HCT116 (cell line): ENCODE measurements at places on chromosomes 7 and 10. TPM values are rescaled to one million over a fixed set of nuclear protein-coding genes. Genes with fewer than 3 reads are reported as not detected.

DNA sequence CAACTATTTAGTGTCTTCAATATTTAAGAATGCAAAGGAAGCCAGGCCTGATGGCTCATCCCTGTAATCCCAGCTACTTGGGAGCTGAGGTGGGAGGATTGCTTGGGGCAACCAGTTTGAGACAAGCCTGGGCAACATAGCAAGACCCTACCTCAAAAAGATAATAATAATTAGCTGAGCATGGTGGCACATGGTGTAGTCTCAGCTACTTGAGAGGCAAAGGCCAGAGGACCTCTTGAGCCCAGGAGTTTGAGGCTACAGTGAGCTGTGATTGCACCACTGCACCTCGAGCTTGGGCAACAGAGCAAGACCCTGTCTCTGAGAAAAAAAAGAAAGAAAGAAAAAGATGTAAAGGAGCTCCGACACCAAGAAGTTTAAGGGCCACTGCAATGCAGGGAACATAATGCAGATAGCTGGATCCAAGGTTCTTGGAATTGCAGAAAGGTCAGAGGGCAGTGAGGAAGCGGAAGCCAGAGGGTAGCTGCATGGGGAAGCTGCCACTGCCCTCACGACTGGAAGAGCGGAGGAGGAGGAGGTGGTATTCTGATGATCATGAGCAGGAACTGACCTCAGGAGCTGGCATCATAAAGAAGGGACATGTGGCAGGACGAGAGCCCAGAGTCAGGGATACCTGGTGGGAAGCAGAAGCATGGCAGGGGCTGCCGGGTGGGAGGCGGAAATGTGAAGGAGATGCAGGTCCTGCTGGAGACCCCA lies 60.2 kb upstream of the PODXL start:
- DNase-seq = no peak

The HELLS gene
- 134 TPM for total RNA-seq

GRCh38 chr10:70512149-70512639 lies 33.6 kb downstream of the PALD1 start:
- DNase-seq = no peak

- DNase-seq = no peak
These were observed 185.7 kb downstream of the TAX1BP1 start for GRCh38 chr7:27925573-27926201.

The IFIT2 gene
- total RNA-seq = 1.0 TPM

DNA sequence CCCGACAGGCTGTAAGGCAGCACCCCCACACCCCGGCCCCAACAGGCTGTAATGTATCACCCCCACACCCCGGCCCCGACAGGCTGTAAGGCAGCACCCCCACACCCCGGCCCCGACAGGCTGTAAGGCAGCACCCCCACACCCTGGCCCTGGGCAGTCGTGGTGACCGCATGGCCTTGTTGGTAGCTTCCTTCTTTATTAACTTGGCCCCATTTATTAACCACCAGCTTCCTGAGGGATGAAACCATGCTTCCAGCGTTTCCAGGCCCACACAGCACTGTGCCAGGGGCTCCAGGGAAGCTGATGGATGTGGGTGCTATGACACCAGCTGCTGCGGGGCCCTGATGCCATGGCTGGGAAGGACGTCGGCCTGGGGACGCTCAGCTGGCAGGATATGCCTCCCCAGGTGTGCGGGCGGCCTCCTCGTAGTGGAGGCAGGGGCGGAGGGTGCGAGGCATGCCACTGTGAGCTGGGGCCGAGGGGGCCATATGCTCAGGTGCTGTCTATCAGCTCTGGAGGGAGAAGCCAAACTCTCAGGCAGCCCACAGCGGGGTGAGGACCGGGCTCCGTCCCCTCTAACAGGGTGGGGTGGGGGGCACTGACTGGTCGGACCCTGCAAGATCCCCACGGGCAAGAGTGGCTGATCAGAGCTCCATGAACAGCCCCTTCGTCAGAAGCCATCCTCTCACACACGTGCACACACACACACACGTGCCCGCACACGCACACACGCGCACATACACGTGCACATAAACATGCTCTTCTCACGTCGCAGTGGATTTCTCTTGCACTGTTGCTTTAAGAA lies 311.0 kb downstream of the PTPRN2 start:
- no peak for DNase-seq

GRCh38 chr7:36346260-36346831 lies 43.3 kb upstream of the ANLN start:
- no peak for DNase-seq

DNA sequence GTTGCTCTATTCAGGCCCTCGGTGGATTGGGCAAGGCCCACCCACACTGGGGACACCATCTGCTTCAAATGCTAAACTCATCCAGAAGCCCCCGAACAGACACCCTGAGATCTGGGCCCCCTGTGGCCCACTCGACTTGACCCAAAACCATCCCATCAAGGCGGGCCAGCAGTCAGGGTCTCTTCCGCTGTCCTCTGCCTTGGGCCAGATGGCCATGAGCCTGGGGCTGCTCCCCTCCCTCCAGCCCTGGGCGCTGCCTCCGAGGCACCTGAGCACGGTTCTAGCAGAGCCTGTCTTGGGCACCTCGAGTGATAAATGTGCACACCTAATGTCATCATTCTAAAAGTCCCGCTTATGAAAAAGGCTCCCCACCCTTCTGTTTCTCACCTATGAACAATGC lies 449.4 kb downstream of the TCERG1L start:
- DNase-seq = no peak

DNA sequence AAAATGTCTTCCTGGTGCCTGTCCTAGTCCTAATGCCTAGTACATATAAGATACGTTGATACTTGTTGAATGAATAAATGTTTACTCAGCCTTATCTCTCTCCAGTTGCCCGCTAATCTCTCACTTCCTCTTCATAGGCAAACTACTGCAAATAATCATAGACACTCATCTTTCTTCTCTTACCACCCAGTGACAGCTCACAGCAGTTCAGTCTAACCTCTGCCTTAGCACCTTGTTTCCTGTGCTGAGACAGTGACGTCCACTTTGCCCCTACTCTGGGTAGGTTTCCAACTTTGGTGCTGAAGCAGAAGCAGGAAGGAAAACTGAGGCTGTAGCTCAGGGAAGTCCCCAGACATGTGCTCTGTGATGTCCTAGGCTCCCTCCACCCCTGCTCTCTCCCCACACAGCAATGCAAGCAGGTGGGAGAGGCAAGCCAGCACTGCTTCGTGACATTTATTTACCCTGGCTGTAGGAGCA lies 45.5 kb upstream of the RHOBTB1 start:
- no peak for DNase-seq

DNA sequence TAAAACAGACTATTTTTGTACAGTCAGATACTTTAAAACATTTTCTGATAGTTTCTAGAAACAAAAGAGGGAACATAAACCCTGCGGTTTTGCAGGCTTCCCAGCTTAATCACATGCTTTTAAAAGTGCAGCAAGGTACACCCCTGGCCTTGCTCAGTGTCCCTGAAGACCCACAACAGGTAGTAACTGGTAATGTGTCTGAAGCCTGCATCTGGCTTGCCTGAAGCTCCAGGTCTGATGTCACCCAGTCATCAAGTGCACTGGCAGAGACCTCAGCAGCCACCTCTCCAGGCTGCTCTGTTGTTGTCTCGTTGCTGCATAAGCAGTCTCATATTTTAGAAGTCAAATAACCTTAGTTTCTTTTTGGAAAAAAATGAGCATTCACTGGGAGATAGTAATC lies 376.1 kb upstream of the MTPN start:
- no peak for DNase-seq

GRCh38 chr10:80454513-80455460 lies 677 bp downstream of the TSPAN14 start:
- DNase-seq = no peak

GRCh38 chr10:129090618-129091366 lies 376.2 kb upstream of the MGMT start:
- no peak for DNase-seq

- no peak for DNase-seq
These were observed 193.8 kb downstream of the SNX10 start for GRCh38 chr7:26485367-26485934.

The HKDC1 gene
- total RNA-seq = 1.7 TPM

DNA sequence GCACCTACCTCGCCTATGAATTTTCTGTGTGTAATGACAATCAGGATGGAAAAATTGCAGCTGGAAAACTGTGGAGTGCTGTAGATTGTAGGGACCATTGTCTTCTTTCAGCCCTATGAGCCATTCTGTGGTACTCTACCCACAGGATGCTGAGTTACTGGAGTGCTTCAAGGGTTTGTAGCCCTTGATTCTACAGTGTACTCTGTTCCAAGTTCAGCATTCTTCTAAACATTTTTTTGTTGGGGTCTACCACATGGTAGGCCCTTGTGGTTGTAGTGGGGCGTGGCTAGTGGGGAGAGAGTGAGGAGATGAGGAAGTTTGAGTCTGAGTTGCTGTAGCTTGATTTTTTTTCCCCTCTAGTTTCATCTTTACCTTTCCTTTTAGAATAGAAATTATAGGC lies 33.5 kb downstream of the REEP3 start:
- peak; percentile 26 for DNase-seq

The CALHM3 gene
- total RNA-seq = 0.49 TPM

DNA sequence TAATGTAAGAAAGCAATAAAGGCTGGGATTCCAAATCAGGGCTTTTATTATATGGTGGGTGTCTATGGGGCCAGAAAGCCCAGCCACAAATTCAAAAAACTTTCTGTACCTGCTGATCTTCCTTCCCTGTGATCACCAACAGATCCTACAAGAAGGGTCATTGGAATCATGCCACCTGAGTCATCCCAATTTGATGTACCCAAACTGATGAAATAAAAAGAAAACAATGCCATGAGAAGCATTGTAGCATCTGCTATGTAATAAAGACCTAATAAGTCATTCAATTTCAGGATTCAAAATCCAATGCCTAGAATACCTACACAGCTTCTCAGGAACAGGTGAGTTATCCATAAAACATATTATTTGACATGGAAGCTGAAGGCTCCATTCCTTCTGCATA lies 228.8 kb downstream of the DKK1 start:
- no peak for DNase-seq

The RBM20 gene
- total RNA-seq = 2.0 TPM

DNA sequence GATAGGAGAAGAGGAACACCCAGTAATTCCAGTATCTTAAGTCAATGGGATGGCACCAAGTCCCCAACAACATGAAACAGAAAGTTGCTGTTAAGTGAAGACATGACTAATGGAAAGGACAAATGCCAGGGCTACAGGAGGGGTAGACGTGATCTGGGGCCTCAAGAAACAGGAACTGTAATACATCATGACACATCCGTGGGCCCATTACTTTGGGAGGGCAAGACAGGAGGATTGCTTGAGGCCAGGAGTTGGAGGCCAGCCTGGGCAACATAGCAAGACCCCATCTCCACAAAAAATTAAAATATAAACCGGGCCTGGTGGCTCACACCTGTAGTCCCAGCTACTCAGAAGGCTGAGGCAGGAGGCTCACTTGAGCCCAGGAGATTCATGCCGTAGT lies 408.6 kb upstream of the PRKCQ start:
- DNase-seq = no peak

DNA sequence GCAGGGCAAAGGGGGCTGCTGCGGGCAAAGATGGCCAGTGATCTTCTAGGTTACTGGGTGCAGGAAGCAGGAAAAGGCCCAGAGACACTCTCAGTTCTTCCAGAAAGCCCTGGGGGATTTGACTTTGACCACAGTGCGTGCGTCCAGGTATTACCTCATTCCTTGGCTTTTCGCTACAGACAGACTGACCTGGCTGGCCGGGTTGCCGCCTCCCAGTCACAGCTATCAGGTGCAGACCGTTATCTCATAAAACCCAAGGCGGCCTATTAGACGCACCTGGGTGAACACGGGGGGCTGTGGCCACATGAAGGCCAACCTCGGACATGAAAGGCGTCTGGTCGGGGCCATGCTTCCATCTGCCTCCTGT lies 80.3 kb downstream of the FOXL3 start:
- DNase-seq = no peak
